ENCODE measurements at places on chromosomes 4 and X.

GRCh38 chrX:150504397-150505182 lies 63.8 kb upstream of the MTM1 start:
- DNase-seq = no peak

DNA sequence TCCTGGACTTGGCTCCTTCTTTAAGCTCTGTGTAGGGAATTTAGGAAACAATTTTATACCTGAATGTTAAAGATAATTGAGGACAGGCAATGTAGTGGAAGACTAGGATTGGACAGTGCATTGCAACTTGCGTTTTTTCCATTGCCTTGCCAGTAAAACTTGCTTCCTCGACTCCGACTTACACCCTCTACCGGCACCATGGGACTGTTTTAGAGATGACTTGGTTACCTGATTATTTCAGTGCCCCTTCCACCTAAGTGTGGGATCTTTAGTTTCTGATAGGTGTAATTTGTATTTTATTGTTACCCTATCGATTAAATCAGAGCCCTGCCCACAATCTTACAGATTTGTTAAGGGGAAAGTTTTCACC lies 1.2 kb downstream of the PRPS1 start:
- DNase-seq = no peak

DNA sequence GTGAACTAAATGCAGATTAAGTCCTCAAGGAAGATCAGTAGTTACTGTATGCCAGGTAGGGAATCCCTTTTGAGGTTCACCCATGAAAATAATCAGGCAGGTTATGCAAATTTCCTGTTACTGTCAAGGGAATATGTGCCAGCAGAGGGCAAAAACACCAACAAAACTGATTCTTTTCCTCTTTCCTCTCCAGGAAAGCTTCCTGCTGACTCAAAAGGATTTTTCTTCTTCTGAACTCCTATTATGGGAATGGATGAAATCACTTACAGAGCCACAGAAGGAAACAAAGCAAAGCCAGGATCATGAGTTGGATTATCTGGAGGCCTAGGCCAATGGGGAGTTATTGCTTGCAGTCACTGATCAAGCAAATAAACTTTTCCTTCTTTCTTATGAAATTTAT lies 49.7 kb downstream of the TMPRSS11F start:
- DNase-seq = no peak

DNA sequence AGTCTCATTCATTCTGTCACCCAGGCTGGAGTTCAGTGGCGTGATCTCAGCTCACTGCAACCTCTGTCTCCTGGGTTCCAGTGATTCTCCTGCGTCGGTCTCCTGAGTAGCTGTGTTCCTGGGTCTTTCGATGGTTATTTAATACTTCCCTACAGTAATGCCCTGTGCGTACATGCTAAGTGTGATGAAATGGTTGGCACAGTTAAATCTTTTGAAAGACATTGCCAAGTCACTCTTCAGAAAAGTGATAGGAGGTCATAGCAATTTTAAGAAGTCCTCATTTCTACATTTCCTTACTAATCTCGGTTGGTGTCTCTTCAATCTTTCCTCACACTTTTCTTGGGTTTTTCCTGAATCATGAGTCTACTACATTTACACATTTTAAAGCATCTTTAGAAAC lies 14.4 kb downstream of the HTT-AS start:
- no peak for DNase-seq

GRCh38 chr4:151324752-151325110 lies 674 bp downstream of the SH3D19 start:
- DNase-seq = no peak

DNA sequence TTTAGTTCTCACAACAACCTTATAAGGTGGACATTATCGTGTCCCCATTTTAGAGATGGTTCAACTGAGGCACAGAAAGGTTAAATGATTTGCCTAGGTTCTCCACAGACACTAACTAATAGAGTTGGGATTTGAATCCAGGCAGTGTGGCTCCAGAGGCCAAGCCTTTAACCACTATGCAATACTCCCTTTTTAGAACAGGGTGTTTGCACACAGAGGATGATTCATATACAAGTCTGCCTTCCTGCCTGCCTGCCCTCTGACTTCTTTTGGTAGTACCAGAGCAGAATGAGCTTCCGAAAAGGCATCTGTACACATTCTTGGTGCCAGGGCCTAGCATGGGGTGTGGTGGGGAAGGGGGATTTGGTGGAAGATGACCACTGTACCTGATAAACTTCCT lies 150.8 kb upstream of the ARHGEF9 start:
- DNase-seq = no peak

DNA sequence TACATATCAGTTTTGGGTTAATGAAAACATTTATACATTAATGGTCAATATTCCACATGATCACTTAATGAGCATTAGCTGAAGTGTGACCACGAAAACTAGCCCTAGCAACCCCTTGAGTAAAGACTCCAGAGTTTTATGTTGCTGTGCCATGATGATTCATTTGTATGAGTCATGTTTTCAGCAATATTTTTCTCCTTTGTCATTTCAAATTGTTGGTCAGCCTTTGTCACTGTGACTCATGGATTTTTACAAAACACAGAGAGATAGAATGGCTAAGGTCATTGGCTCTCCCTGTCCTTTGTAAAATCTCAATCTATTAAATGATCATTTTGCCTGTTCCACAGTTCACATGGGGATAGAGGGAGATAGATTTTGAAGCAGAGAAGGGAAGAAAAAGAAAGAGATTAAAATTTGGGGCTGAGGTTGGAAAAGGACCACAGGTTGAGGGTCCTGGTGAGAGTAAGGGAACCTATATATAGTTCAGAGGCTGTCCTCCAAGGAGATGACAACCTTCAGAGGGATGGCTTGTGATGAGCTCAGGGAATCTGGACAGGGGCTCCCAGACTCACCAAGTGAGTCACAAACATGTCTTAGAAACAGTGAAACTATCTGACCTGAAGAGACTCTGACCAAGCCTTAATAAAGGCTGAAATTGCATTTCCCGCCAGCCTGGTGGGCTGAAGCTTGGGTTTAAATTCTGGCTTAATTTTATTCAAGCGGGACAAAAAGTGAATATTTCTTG lies 25.6 kb downstream of the NR0B1 start:
- no peak for DNase-seq

- DNase-seq = no peak
Observed at GRCh38 chrX:120334151-120334550, 22.9 kb upstream of the TMEM255A start.

GRCh38 chr4:20462426-20463175 lies 210.9 kb downstream of the SLIT2 start:
- DNase-seq = no peak

GRCh38 chrX:148156986-148157385 lies 175.8 kb downstream of the FMR1NB start:
- no peak for DNase-seq

DNA sequence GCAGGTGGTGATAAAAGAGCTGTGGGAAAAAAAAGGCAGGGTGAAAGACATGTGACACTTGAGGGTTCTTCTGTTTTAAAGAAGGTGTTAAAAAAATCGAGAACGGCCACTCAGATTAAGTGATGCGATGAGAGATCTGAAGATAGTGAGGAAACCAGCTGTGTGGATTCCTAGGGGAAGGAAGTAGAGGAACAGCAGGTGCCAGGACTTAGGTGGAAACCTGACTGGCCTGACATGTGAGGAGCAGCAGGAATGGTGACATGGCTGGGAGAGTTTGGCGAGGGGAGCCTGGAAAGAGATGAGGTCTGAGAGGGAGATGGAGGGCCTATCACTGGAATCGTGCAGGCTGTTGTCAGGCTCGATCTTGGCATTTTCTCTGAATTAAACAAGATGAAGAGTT lies 55.5 kb downstream of the BMPR1B start:
- DNase-seq = no peak

DNA sequence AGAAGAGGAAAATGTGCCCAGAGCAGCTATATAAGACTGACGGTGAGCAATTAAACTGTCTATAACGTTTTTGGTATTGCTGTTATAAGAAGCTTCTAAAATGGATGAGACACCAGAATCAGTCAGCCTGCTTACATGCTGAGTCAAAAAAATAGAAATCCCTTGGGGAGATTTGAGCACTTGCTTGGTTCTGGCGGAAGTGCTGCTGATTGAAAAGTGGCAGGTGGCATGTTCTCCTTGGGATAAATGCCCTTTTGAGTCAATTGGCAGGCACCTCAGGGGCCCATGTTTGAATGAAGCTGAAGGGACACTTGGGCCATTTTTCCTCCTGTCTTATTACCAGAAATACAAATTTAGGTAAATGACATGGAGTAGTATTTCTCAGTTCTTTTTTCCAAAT lies 148.7 kb downstream of the PTCHD1 start:
- no peak for DNase-seq

- no peak for DNase-seq
Observed at GRCh38 chr4:113899271-113900070, 80.0 kb downstream of the ARSJ start.
